SW480 (cell line): ENCODE measurements at places on chromosomes 1 and 21.

- DNase-seq: no peak
Observed at GRCh38 chr1:184716158-184716557, 38.5 kb downstream of the EDEM3 start.

DNA sequence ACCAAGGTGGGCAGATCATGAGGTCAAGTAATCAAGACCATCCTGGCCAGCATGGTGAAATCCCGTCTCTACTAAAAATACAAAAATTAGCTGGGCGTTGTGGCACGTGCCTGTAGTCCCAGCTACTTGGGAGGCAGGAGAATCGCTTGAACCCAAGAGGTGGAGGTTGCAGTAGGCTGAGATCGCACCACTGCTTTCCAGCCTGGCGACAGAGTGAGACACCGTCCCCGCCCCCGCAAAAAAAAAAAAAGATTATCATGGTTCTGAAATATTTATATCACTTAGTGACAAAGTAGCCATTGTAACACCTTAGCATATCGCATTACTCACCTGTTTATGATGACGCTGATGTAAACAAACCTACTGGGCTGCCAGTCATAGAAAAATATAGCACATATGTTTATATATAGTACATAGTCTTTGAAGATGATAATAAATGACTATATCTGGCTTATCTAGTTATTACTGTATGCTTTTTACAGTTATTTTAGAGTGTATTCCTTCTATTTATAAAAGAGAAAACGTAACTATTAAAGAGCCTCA is 160.2 kb downstream of the NCAM2 start:
- DNase-seq: peak; percentile 19

- no peak for DNase-seq
Observed at GRCh38 chr1:1990222-1990621, 13.4 kb downstream of the CFAP74 start.

DNA sequence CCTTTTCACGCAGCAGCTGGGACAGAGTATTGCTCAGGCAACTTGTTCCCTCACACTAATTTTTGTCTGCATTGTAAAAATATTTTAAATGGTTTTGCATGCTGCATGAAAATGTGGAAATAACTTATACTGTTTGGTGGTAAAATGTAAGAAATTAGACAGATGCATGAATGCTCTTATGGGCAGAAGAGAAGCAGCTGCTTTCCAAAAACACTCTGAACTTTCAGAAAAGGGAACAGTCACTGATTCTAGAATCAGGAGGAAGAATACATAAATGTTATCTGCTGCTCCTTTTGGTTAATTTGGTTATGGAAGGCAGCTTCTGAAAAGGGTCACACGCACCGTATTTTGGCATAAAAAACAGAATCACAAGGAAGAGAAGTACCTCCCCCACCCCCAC is 87.0 kb upstream of the RUNX1 start:
- DNase-seq: no peak

GRCh38 chr1:84426376-84426775 is 28.1 kb downstream of the DNASE2B start:
- DNase-seq: no peak

DNA sequence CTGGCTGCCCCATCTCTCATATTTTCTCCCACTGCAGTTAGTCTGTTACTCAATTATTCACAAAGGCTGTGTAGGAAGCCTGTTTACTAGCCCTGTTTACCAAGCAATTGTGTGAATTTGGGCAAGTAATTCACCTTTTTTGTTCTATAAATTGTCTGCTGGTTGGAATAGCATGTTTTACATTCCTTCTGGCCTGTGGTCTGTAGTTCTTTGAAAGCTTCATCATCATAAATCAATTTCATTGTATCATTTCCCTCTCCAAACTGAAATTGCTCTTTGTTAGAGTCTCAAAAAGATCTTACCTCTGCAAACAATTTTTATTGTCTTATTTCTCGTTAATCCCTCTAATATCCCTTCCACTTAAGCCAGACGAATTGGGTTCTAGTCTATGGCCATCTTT is 1059.5 kb upstream of the ADGRL4 start:
- DNase-seq: no peak

DNA sequence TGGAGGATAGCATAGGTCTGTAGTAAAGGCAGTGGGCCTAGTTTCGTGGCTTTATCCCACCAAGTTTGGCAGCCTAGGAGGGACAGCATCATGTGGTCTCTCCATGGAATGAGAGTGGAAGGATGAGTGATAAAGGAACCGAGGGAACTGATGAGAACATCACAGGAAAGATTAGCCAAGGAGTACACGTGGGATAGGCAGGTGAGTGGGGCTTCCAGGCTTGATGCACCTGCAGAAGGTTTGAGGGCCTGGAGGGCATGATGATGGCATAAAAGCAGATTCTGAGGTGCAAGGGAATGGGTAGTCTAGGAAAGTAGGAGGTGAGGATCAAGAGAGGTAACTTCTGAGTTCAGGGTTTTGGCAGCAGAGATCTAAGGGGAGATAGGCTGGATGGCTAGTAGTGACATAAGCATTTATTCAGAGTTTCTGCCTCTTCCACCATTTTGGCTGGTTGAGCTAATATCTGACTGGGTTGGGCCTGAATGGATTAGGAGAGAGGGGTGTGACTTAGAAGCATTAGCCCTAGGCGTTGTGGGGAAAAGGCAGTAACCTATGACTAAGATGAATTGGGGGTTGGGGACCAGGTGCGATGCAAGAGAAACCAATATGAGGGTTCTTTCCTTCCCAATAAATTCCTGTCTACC is 9.1 kb downstream of the PTGFRN start:
- no peak for DNase-seq

- no peak for DNase-seq
Observed at GRCh38 chr1:232593717-232594502, 36.0 kb downstream of the SIPA1L2 start.

GRCh38 chr1:232306269-232306961 is 323.5 kb downstream of the SIPA1L2 start:
- no peak for DNase-seq

DNA sequence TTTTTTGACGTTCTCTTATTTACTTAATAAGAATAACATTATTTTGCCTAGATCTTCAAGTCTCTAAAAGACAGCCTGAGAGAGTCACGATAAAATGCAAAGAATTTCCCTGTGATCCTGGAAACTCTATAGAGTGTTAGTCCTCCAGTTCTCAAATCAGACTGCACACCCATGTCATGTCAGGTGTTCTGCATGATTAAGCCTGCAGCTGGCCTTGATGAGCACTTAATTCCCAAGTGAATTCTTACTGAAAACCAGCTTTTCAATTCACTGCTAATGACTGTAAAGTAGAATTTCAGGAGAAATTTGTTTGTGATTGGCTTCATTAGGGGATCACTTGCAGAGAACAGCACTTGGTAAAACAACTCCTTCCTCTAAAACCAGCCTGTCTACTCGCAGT is 41.9 kb downstream of the CHML start:
- no peak for DNase-seq

DNA sequence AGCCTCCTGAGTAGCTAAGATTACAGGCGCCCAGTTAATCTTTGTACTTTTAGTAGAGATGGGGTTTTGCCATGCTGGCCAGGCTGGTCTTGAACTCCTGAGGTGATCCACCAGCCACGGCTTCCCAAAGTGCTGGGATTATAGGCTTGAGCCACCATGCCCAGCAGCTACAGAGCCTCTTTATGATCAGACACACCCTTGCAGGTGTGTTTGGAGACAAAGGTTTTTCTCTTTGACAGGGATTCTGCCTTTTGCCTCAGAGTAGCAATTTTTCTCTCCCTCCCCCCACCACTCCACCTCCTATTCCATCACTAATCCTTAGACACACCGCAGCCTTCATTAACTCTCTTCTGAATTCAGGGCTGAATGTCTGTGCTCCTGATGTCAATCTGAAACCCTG is 152.2 kb upstream of the NFIA start:
- DNase-seq: no peak

DNA sequence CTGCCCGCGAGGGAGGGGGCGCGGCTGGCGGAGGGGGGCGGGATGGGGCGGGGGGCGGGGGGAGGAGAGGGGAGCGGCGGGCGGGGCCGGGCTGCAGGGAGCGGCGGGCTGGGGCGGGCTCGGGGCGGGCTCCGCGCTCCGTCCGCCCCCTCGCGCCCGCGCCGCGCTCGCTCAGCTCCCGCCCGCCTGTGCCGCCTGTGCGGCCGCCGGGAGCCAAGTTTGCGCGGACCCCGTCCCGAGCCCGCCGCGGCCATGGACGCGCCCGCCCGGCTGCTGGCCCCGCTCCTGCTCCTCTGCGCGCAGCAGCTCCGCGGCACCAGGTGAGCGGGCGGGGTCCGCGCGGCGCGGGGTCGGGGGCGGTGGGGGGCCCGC is at the start of gene GABRD:
Gene GABRD, plus strand, starts transcription at position 174 of the 372 bp plus-strand sequence. Its CDS starts 79 bp downstream, at position 253.
- DNase-seq: no peak

- DNase-seq: no peak
Observed at GRCh38 chr1:37919277-37919676, 27.6 kb downstream of the INPP5B start.

GRCh38 chr1:25990702-25991395 is 7.0 kb downstream of the PAFAH2 start:
- DNase-seq: no peak

DNA sequence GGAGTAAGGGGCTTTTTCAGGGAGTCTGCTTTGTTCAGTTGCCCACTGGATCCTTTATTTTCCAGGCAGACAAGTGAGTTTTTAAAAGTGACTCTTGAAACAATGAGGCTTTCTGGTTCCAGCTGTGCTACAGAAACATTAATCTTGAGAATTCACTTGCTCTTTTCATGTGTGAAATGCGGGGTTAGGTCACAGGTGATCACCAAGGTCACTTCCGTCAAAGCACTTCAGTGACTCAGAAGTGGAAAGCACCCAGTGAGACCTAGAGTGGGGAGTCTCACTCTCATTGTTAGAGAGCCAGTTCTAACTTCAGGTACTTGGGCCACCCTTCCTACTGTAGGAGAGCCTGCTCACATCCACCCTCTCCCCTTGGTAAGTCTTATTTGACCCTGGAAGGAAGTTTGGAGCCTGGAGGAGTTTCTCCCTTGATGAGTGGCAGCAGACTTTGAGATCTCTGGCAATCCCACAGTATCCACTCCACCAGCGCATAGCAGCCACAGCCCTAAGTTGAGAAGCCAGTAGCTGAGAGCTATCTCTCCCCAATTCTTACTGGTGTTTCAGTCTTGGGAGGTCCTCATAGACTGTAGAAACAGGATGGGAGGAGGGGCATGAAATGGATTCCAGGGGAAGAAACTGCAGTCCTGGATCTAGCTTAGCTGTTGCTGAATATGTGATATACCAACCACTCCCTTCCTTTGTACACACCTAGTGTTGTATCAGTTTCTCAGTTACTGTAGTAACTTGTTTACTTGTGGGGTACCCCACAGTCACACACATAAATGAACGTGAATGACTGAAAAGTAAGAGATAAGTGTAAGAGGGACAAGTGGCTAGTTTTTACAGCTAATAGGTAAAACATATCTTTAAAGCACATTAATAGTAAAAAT is 3.1 kb downstream of the TACSTD2 start:
- peak; percentile 68 for DNase-seq

DNA sequence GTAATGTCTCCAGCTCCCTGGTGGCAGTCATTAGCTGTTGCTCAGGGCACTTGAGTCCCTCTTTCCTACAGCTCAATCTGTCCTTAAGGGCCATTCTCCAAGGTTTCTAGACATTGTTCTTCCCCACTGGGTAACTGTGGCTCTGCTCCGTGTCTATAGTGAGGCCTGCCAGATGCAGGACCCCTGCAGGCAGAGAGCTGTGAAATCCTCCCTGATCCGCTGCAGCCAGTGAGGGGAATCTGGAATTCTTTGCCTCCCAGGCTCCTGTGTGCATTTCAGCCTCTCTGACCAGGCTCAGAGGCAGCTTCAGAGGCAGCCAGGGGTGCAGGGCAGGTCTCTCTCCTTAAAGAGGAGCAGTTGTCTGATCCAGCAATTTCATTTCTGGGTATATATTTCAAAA is 14.4 kb upstream of the IGSF21 start:
- no peak for DNase-seq

- DNase-seq: no peak
Observed at GRCh38 chr1:36706416-36706815, 223.7 kb upstream of the CSF3R start.

- no peak for DNase-seq
Observed at GRCh38 chr1:90719330-90720144, 2.4 kb upstream of the BARHL2 start.

- DNase-seq: no peak
Observed at GRCh38 chr21:41931041-41931451, 22.8 kb downstream of the C2CD2 start.

GRCh38 chr21:45454926-45455673 is 50.1 kb downstream of the COL18A1 start:
- DNase-seq: peak; percentile 29

DNA sequence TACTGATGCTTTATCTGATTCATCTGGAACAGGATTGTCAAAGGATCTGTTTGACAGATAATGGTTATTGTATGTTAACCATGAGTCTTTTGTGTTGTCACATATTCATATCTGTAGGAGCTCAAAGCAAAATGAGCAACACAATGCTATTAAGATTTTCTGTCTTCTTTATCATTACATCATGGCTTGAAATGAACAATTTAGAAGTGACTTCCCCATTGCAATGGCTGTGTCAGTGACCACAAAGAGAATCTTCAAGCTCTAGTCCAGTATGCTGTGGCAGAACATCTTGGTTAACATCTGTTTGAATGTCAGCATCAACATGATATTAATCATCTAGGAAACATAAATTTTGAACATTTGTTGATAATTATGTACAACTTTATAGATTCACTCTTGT is 1148.5 kb downstream of the PLA2G4A start:
- no peak for DNase-seq

GRCh38 chr1:167291539-167292185 is 71.0 kb downstream of the POU2F1 start:
- no peak for DNase-seq

GRCh38 chr1:229993060-229993459 is 74.0 kb upstream of the GALNT2 start:
- DNase-seq: no peak

DNA sequence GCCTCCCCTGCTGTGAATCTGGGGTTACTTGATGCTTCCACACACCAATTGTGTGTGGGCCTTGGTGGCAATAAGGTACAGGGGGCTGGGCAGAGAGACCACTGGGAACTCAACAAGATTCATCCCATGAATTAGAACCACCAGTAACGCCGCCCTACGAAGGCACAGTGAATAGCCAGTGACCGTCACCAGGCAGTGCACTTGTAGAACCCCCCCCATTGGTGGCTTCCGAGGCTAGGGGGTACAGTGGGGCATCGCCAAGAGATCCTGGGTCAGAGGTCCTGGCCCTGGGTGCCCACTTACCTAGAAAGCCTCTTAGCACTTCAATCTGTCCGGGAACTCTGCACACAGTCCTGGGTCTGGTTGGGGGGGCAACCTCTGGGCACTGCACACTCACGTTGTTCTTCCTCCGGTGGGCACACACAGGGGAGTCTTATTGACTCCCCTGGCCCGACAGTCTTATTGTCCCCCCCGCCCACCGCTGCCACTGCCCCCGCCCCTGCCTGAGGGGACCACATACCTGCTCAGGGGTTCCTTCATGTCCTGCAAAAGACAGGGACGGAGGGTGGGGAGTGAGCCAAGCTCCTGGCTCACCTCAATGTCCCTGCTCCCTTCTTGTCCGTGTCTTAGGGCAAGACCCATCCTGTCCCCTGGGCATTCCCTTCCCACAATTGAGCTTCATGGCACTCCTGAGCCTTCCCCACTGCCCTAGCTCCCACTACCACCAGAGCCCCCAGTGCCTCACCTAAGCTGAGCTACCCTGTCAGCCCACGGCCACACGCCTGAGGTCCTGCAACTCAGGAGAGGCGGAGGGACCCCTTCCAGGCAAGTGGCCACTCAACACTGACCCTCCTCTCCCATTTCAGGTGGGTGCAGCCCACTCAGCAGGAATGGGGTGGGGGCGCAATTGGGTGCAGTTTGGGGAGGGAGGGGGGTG is 2.5 kb upstream of the TRIM11 start:
- DNase-seq: no peak

- DNase-seq: no peak
Observed at GRCh38 chr21:43767498-43767983, 8.6 kb downstream of the CSTB start.
